ENCODE measurements at places on chromosomes 5 and 9.
A peak's percentile ranks its signal among the peaks of the same experiment; 100 is the strongest.

- no peak for DNase-seq
Measured at GRCh38 chr9:98481676-98482075, 226.2 kb upstream of the TBC1D2 start.

GRCh38 chr9:107625383-107625984 lies 135.9 kb upstream of the KLF4 start:
- no peak for DNase-seq

GRCh38 chr9:72478966-72479365 lies 42.4 kb upstream of the TMC1 start:
- DNase-seq, result no peak

- DNase-seq, result no peak
Measured at GRCh38 chr9:107861075-107861474, 371.5 kb upstream of the KLF4 start.

GRCh38 chr5:95620870-95621838 lies 1.3 kb downstream of the GPR150 start:
- peak; percentile 31 for DNase-seq

- no peak for DNase-seq
Measured at GRCh38 chr9:114930056-114930812, at the start of gene TNFSF8. Gene TNFSF8, minus strand, starts transcription at chr9:114930591. Its CDS starts 288 bp downstream, at chr9:114930303.

DNA sequence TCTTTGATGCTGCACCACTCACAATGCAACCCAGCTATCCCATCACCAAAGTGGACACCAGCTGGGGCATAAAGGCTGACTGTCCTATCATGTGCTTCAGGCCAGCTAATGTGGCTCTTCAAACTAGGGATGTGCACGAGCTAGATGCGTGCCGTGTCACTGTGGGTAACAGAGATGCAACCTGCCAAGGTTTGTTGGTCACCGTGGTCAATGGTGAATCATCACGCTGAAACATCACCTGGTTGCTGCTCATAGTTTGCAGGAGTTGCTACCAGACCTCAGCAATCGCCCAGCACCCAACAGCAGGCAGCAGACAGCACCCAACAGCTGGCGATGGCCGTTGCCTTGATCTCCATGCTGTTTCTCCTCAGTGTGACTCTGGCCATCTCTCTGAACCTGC lies 2.1 kb upstream of the PCDHGA1 start:
- DNase-seq, result no peak

- DNase-seq, result no peak
Measured at GRCh38 chr5:89703817-89704216, 705.7 kb downstream of the CETN3 start.

GRCh38 chr5:146662229-146662628 lies 146.2 kb upstream of the GPR151 start:
- DNase-seq, result no peak

Measured in D341Med (cell line).